IMR-90 (cell line): ENCODE measurements at places on chromosomes 7 and 10. TPM values are rescaled to one million over a fixed set of nuclear protein-coding genes. Genes with fewer than 3 reads are reported as not detected.

Gene FAM25A
- not detected in 2 replicates for total RNA-seq

Gene CTAGE4
- not detected in 2 replicates for total RNA-seq

Gene ZNF25
- 9.5 and 12.2 TPM in 2 replicates for total RNA-seq

Gene HOXA4
- total RNA-seq, result 0.36 and 1.1 TPM in 2 replicates

DNA sequence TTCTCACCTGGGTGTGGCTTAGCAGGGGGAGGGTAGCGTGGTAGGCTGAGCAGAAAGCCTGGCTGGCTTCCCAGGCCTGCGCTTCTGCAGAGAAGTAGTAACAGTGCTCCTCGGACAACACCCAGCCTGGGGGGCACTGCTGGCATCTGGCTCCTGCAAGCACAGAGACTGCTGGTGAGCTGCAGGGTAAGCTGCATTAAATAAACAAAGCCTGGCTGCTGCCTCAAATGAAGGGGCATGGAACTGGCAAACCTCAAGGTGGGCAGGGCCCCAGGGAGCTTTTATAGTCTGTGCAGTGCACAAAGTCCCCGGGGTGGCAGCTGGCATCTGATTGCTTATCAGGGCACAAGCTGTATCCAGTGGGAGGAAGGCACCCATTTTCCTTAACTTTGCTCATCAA is 3.9 kb downstream of the KLRG2 start:
- DNase-seq, result no peak

- DNase-seq, result peak; percentile 67
Observed at GRCh38 chr10:78211561-78212051, 177.9 kb downstream of the RPS24 start.

DNA sequence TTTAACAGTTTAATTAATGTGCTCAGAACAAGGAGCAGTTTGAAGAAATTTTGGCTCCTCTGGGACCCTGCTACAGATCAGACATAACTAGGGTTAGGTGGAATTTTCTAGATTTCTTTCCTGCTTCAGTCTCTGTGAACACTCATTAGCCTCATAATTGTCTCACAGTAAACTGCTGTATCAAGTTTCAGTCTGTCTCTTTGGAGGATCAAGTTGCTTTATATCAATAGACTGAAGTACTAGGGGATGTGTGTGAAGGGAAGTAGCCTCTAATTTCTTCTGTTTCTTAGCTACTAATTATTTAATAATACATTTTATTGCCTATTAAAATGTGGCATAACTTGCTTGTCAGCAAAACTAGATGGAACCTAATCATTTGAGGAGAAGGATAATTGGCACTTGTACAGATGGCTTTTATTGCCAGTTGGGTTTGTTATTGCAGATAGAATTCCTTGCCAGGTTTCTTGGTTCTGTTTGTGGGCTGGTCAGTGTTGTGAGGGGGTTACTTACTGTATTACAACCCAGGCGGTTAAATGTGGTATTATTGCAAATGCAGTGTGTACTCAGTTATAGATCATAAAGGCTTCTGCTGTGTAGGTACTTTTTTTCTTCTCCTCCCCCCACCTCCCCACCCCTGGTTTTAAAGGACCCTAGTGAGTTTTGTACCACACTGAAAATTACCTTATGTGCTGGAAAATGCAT is 758.0 kb downstream of the AUTS2 start:
- no peak for DNase-seq

DNA sequence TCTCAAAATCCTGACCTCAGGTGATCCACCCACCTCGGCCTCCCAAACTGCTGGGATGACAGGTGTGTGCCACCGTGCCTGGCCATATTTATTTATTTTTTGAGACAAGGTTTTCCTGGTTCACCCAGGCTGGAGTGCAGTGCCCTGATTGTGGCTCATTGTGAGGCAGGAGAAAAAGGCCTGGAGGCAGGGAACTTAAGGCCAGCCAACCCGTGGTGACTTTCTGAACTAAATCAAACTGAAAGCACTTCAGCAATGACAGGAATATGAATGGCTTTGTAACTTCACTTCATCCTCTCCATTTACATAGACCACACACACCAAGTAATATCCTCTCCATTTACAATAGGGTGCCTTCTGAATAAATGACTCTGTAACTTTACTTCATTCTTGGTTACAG is 124.4 kb downstream of the CCDC3 start:
- no peak for DNase-seq

GRCh38 chr7:28661826-28662595 is 249.7 kb downstream of the CREB5 start:
- DNase-seq, result no peak

- no peak for DNase-seq
Observed at GRCh38 chr10:120979435-120980278, 128.5 kb downstream of the WDR11 start.
